IPS DF 6.9 (cell line): ENCODE measurements at places on chromosomes 4 and X.
A peak's percentile ranks its signal among the peaks of the same experiment; 100 is the strongest.

GRCh38 chr4:32290102-32290501 is 1569.9 kb downstream of the PCDH7 start:
- DNase-seq: no peak

- no peak for DNase-seq
Measured at GRCh38 chrX:122666601-122667000, 517.5 kb upstream of the GRIA3 start.

GRCh38 chrX:110421500-110422455 is 63.1 kb downstream of the RTL9 start:
- DNase-seq: no peak

DNA sequence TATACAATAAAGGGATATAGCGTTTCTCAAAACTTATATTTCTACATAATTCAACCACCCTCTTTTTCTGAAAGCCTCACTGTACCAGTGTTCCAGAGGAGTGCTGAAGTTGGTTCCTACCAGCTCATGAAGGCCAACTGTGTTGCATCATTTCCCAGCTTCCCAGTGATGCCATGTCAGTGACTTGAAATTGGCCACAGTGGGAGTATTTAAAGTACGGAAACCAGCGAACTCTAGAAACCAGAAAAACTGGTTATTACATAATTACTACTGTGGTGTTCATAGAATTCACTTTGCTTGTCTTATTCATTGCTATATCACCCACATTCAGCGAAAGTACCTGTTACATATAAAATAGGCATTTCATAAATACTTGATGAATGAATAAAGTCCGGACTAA is 135.4 kb downstream of the GC start:
- no peak for DNase-seq

GRCh38 chr4:8607603-8608481 is 15.3 kb downstream of the CPZ start:
- peak; percentile 50 for DNase-seq

- DNase-seq: no peak
Measured at GRCh38 chrX:70166601-70167590, 10.4 kb upstream of the DGAT2L6 start.

GRCh38 chrX:109856974-109857373 is 123.9 kb upstream of the ACSL4 start:
- no peak for DNase-seq

DNA sequence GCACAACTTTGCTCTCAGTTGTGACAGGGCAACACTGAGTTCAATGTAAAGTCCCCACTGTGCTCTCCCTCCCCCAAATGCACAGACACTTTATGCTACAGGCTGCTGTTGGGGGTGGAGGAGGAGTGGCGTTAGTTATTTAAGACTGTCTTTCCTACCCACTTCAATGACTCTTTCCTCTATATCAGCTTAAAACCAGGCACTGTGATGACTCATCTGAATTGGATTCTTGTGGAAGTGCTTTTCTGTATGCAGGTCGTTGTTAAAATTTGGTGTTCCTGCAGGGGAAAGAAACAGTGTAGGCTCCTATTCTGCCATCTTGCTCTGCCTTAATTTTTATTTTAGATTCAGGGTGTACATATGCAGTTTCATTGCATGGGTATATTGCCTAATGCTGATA is 1157.2 kb upstream of the ADGRL3 start:
- no peak for DNase-seq

GRCh38 chr4:123325241-123325681 is 71.3 kb upstream of the SPRY1 start:
- no peak for DNase-seq
